ENCODE measurements at places on chromosomes 2 and 18.

DNA sequence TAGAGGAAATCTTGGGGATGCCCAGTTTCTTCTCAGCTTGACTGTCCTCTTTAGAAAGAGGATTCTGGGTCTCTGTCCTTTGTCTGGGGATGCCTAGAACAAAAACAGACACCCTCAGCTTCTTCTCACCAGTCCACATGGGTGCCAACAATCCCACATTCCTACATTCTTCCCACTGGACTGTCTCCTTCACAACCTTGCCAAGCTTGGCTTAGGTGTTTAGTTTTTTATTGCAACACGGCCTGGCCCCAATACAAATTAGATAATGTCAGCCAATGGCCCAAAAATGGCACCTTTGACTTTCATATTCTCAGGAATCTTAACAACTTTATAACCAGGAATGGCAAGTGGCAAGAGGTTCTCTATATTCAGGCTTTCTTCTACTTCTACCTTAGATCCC is 273.0 kb downstream of the RNF152 start:
- no peak for DNase-seq

DNA sequence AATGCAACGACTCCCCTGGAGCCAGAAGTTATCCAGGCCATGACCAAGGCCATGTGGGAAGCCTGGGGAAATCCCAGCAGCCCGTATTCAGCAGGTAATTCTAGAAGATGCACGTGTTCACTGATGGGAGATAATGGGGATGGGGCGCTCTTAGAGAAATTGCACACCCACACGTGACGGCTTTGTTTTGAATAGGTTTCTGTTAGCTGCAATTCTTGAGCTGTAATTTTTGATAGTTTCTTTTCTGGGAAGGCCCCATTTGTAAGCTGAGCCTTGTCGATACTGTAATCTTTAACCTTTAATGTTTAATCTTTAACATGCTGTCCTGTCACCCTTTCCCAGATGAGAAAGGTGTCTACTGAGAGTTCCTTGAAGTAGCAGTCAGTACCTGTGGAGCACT is 3.6 kb downstream of the SCLY start:
- no peak for DNase-seq

GRCh38 chr2:2747797-2748301 is 416.8 kb upstream of the MYT1L start:
- DNase-seq = no peak

GRCh38 chr2:63665846-63666475 is 77.2 kb downstream of the MDH1 start:
- DNase-seq = no peak

DNA sequence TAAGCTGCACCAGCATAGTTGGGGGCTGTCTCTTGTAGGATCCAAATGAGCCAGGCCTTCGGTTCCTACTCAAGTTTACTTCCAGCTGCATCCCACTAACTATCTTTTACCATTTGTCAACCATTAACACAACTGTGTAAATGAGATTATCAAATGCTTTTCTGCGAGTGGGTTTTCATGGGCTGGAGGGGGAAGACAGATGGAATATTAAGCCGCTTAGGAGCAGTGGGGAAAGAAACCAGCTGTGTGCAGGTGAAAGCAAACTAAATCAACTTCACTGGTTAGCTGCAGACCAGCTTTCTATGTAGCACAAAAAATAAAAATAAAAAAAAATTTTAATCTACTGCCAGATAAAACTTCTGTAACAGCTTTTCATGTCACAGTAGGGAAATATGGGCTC is 307.3 kb upstream of the FBXO11 start:
- no peak for DNase-seq

- DNase-seq = no peak
These were observed 85.0 kb downstream of the WDSUB1 start for GRCh38 chr2:159201360-159202063.

DNA sequence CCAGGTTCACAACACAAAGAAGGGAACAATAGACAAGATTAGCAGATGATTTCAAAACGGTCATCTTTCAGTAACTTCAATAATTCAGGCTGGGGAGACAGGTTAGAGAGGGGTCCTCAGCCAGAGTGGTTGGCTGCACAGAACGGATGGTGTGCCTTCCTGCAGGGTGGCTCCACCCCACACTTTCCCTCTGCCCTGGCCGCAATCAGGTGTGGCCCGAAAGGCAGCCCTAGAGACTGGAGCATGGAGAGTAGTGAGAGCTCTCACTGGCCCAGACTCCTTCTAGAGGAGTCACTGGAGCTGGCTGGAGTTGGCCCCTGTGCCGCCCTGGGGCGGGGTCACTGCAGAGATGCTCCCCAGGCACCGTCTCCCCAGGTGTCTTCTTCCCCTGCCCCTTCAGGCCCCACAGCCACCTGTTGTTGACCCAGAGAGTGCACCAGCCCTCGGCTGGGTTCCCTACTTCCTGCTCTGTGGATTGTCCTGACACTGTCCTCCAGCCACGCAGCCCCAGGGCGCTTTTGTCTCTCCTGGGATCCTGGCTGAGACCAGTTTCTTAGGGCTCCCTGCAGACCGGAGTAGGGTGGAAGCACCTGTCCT is 126.8 kb downstream of the PXDN start:
- DNase-seq = no peak

- DNase-seq = no peak
These were observed 20.8 kb upstream of the OTOS start for GRCh38 chr2:240161087-240161750.
